ENCODE measurements at places on chromosomes 16 and 17.

DNA sequence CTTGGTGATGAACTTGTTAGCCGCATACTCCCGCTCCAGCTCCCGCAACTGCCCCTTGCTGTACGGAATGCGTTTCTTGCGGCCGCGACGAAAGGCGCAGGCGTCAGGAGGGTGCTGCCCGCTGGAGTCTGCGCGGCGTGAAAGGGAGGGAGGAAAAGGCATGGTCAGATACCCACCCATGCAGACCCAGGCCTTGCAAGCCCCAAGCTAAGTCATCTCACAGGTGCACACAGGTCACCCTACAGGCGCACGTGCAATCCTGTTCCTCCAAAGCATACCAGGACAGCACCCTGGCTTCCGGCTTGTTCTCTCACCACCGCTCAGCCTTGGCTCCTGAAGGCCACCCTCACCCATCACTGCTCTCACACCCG lies 1.6 kb downstream of the HOXB13 start:
- no peak for DNase-seq

DNA sequence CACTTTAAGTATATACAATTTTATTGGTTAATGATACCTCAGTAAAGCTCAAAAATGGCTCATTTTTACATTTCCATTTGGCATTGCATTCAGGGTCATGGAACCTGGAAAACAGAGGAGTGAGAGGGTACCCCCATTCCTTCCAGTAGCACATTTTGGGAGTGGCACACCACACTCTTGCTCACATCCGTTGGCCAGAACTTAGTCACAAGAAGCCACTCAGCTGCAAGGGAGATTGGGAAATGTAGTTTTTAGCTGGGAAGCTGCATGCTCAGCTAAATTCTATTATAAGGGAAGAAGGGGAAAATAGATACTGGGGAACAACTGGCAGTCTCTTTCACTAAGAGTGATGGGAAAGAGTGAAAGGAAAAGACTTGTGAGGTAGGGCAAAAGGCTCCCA lies 102.5 kb upstream of the TMEM97 start:
- DNase-seq = no peak

GRCh38 chr16:67773569-67774456 lies 32.5 kb downstream of the RANBP10 start:
- DNase-seq = no peak

- no peak for DNase-seq
These were observed 15.2 kb downstream of the UBE2O start for GRCh38 chr17:76437467-76438402.

Measured in retina (tissue), 1 donor.